ENCODE measurements at places on chromosomes 5 and 9. TPM values are rescaled to one million over a fixed set of nuclear protein-coding genes. Genes with fewer than 3 reads are reported as not detected.

Gene IGFBPL1
- 2.8 TPM for total RNA-seq

DNA sequence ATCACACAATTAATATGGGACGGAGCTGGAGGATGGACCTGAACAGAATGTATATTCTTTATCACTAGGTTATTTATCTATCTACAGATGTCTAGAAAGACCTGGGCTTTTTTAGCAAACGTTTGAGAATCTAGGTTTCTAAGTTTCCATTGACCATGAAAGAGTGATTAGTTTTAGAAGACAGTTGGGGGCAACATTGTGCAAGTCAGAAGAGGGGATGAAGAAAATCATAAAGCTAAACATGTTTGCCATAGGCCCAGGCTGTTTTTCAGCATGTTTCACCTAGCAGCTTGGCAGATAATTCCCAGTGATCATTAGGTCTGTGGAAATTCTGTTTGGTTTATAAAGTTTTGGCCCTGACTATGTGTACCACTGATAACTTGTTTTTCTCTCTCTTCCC, 44.1 kb upstream of the CDKN2B start:
- no peak for DNase-seq

GRCh38 chr5:54229041-54229780, 81.2 kb downstream of the ARL15 start:
- DNase-seq: no peak

DNA sequence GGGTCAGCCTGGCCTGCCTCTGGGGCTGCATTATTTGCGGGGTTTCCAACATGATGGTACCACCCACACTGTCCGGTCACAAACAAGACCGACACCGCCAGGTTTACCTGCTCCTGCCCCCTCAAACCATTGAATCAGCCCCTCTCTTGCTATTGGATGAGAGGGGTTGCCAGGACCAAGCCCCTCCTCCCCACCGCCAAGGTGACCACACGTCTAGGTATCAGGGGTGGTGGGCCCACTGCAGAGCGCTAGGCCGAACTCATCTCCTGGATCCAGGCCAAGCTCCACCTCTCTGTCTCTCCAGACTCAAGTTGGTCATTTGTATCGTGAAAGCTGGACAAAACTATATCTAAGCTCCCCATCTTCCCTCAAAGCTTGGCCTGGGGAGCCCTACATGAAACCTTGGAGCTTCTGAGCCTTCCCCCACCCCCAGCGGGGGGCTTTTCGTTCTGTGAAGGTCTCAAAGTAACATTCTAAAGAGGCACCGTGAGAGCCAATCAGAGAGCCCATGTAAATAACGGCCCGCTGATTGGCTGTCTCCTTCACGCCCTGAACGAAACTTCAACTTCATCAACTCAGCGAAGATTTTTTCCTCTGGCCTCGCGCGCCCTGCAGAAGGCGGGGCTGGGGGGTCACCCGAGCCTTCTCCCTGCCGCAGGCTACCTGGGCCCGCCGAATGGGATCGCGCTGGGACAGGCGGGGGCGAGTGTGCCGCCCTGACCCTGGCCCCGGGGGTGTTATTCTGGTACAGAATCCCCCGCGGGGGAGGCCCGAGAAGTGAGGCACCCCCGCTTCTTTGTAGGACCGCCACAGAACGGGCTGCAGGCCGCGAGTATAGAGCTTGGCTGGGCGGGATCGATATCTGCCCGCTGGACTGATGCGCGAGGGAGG, 49.6 kb upstream of the PSD2 start:
- DNase-seq: no peak

DNA sequence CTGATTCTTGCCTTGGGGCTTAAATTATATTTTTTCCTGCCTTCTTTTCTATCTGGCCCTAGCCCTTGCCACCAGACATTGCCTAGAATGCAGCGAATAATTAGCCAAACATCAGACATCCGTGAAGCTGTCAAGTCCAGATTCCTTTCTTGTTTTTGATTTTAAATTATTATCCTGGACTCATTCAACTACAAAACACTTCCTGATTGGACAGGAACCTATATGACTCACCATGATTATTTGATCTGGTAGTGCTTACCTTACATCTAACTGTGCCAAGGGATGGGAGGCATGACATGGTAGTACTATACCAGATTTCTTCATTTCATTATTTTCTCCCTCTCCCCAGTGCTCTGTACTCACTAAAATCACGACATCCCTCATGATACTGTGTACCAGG, 829.6 kb downstream of the TLR4 start:
- no peak for DNase-seq

- no peak for DNase-seq
Measured at GRCh38 chr9:70588999-70589398, 174.5 kb upstream of the KLF9 start.

GRCh38 chr9:96437454-96437853, 12.5 kb upstream of the HABP4 start:
- DNase-seq: no peak

Gene KIF12
- total RNA-seq: 0.39 TPM

- DNase-seq: no peak
Measured at GRCh38 chr9:133323211-133323610, 12.8 kb downstream of the SURF6 start.

DNA sequence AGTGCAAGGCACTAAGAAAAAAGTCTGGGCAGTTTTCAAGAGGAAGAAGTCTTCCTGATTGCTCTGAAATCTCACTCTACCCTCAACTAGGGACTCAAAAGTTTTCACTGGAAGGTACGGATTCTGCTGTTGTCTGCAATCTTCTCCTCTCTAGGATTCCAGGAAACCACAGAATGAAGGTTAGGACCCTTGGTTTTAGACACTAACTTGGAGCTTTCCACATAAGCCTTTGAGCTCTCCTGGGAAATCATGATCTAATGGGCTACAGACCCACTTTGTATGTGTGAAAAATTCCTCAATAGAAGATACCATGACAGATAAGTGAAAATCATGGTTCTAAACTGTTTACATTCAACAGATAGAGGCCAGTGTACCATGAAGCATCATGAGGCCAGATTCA, 265.1 kb downstream of the PSAT1 start:
- DNase-seq: no peak

- no peak for DNase-seq
Measured at GRCh38 chr5:139228201-139228803, 30.1 kb upstream of the SIL1 start.

DNA sequence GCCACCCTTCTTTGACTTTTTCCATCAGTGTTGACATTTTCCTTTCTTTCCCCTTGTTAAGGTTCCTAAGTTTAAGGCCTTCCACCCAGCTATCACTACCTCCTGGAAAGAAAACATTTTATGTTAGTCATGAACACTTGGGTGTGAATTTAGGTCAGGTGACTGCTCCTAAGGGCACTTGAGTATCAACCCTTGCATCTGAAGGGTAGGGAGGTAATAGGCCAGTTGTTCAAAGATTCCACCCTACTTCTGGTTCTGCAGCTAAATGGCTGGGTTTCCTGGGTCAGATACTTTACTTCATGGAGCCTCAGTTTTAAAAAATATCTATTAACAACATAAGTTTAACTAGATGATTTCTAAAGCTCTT, 49.1 kb upstream of the OSMR start:
- DNase-seq: no peak

DNA sequence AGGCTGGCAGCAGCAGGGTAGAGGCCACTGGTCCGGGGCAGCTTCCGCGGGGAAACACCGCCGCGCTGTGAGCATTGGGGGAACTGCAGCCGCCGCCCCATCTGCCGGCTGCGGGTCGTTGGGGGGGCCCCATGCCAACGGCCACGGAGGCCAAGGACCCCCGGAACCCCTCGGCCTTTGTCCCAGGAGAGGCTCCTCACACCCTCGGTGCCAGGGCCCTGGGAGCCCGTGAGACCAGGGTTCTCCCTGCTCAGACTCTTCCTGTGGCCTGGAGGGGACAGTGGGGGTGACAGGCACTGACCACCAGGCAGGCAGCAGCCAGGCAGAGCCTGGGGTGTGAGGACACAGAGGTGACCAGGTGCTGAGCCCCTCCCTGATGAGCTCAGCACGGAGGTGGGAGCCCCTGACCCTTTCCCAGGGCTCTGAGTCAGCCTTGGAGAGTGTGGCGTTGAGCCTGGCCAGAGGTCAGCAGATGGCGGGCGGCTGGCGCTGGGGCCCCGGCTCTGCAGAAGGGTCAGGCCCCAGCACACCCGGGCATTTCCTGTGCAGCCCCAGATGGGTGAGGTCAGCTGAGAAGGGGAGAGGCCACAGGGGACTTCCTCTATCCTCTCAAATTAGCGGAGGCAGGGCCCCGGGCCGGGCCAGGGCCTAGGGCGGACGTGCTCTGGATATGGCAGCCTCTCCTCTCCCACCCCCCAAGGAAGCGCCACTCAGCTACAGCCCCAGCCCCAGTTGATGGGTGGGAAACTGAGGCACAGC, 17.9 kb upstream of the EGFL7 start:
- no peak for DNase-seq

DNA sequence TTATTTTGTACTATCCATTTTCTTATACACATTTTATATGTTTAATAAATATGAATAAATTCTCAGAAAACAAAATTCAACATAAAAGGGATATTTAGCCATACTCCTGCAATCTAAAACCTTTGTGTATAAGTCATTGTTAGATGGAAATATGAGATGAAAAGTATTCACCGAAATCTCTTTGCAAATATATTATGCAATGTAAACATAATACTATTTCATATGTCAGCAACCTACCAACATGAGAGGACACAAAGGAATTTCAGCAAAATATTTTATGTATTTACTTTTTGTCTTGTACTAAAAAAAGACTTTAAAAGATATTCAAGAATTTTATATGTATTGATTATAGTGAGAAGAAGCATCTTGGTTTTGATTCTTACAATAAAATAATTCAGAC, 1623.4 kb downstream of the EFNA5 start:
- DNase-seq: no peak

DNA sequence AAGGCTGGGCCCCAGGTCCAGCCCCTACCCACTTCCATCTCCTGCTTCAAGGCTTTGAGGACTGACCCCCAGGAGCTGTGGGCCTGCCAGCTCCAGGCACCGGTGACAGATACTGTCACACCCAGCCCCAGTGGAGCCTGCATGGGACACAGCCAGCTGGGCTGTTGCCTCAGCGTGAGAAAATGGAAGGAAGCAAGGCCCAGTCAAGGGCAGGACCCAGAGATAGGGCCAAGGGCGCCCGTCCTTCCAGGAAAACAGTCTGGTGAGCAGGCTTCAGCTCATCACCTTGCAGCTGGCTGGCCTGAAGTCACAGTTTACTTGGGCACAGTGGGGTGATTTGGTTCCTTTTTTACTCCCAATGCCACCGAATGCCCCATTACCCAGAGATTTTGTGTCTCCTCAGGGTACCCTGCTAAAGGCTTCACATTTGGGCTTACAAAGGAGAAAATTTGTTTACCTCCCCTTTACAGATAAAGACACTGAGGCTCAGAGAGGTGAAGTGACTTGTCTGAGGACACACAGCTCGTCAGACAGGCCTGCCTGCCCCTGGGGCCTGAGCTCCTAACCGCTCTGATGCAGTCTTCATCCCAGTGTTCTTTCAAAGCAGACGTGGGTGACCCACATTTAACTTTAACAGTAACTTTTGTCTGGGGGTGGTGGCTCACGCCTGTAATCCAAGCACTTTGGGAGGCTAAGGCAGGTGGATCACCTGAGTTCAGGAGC, 21.5 kb upstream of the WDR38 start:
- no peak for DNase-seq

GRCh38 chr9:35563791-35564197, 41.3 kb upstream of the TESK1 start:
- DNase-seq: no peak

GRCh38 chr9:3342159-3342777, 183.5 kb downstream of the RFX3 start:
- no peak for DNase-seq

GRCh38 chr5:158039441-158039840, 180.5 kb upstream of the CLINT1 start:
- no peak for DNase-seq

DNA sequence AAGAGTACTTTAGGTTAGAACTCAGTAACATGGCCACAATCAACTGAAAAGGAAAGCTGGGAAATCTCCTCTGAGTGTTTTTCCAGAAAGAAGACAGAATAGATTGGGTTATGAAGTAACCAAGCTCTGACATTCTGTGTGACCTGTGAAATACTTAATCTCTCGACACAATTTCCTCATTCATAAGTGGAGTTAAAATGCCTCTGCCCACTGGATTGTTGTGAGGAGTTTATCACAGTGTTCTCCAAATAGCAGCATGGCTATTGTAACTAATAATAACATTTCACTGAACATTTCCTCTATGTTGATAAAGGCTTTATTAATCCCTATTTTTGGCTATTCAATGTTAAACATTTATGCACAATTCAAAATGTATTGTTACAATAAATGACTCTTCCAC, 311.0 kb downstream of the GABRB2 start:
- no peak for DNase-seq

DNA sequence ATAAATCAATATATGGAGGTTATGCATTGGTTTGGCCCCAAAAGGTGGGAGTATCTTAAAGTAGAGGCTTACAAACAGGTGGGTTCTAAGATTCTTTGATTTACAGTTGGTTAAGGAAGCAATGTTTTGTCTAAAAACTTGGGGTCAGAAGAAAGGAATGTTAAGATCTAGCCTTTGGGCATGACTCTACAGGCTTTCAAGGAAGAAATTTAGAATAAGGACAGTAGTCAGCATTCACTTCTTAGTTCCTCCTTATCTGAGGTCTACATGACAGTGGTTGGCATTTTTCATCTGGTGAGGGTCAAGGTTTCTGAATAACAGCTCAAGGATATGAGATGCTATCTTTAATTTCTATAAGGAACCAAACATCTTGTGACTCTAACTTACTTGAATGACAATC, 122.8 kb downstream of the CAMK4 start:
- DNase-seq: no peak

Gene GABBR2
- 0.12 TPM for total RNA-seq

Measured in chondrocyte (in vitro differentiated cells).